ENCODE measurements at places on chromosomes 1 and 21. TPM values are rescaled to one million over a fixed set of nuclear protein-coding genes. Genes with fewer than 3 reads are reported as not detected.

GRCh38 chr1:86706018-86706635 lies 1.8 kb downstream of the SH3GLB1 start:
- no peak for DNase-seq

DNA sequence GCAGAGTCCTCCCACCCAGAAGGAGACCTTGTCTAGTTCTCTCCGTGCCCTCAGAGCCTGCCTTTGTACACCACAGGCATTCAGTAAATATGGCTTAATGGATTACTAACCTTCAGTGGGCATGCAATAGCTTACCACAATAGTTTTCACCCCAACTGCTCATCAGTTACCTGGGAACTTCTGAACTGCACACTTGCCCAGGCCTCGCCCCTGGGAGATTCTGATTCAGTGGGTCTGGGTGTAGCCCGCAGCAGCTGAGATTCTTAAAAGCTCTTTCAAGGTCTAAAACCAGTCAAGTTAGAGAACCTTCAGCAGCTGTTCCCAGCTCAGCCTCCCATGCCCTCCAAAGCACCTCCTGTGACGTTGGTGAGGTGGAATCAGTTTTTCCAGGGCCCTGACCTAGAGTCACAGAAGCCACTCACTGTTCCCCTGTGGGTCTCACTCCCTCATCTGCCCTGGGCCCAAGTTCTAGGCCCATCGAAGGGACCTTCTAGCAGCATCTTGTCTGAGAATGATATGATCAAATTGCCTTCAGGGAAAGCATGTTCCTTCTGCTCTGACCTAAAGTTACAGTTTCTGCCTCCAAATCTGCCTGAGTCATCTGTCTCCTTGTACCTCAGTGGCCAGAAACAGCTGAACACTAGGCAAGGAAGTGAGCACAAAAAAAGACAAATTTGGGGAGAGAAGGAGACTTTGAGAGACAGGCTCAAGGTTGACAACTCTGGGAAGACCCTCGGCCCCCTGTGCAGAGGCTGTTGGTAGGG lies 10.8 kb downstream of the ASAP3 start:
- DNase-seq = no peak

DNA sequence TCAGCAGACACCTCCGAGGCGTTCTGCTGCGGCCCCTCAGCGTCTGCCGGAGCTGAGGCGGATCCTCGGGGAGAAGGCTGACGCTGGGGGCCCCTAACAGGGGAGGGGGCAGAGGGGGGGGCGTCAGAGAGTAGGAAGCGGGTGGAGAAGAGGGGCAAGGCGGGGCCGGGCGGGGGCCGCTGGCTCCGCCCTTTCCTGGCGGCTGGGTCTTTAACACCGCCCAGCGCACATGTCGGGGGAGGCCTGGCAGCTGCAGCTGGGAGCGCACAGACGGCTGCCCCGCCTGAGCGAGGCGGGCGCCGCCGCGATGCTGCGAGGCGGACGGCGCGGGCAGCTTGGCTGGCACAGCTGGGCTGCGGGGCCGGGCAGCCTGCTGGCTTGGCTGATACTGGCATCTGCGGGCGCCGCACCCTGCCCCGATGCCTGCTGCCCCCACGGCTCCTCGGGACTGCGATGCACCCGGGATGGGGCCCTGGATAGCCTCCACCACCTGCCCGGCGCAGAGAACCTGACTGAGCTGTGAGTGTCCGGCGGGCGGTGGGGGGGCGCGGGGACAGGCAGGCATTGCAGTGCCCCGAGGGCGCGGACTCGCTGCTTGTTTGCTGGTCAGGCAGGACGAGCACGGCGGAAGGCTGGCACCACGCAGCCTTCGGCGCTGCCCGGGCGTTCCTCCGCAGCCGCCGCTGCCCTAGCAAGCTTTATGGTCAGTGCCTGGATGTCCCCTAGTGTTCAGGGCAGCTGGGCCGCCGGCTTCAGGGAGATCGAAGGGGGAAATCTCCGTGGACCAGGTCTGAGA lies at the start of gene NTRK1:
Gene NTRK1, plus strand, starts transcription at position 238 of the 796 bp plus-strand sequence. Its CDS starts 70 bp downstream, at position 308.
- DNase-seq = peak; percentile 30

Gene S100A5
- total RNA-seq = 2.4 TPM

GRCh38 chr1:51385776-51386175 lies 55.4 kb upstream of the TTC39A start:
- no peak for DNase-seq

Gene KIF14
- 17.3 TPM for total RNA-seq

GRCh38 chr1:4422504-4423289 lies 231.7 kb upstream of the AJAP1 start:
- no peak for DNase-seq

- no peak for DNase-seq
Observed at GRCh38 chr21:38574895-38575575, 76.8 kb upstream of the ERG start.

Gene SERTAD4
- total RNA-seq = 11.8 TPM

Gene TMPRSS2
- not detected for total RNA-seq

DNA sequence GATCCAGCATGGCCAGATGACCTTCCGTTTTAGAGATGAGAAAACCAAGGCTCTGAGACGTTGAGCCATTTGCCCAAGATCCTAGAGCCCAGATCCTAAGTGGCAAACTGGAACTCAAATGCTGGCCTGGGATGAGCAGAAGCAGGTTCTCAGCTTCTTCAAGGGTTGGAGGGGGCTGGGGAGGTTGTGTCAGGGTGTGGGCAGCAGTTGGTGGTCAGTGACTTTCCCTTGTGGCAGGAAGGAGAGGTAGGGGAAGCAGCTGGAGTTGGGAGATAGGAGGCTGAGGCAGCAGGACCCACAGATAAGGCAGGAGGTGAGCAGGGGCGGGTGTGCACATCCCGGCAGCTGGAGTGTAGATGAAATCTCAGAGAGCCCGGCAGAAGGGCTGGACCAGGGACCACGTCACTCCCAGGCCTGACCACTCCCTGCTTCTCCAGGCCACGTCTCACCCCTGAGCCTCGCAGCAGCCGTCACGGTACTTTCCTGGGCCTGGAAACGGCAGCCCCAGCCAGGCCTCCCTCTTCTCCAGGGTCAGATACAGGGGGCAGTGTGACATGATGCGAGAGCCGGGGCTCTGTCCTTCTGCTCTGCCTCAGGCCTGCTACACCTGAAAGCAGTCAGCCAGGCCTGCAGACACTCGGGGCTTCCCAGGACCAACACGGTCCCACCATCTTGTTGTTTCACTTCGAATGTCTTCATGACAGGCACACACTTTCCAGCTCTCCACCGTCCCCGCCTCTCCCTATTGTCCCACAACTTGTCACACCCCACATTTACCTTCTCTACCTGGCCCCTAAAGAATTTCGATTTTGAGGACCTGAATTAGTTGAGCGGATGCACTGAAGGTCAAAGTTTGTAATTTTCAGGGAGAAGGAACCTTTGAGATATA lies 11.5 kb upstream of the LAPTM5 start:
- DNase-seq = no peak

DNA sequence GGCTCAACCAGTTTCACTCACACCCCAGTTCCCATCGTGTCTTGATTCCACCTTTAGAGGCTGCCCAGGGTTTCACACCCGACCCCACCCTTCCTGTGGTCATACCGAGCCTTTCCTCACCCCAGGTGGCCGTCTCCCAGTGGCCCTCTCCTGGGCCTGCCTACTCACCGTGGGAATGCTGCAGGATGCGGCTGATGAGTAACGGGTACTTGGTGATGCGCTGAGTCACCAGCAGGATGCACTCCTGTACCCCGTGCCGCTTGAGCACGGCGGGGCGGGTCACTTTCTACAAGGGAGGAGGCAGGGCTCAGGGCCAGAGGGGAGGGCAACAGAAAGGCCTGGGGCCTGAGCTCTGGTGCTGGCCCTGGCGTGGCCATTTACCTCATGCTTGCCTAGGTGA lies 16.4 kb downstream of the ARHGEF2 start:
- peak; percentile 99 for DNase-seq

Gene FYB2
- not detected for total RNA-seq

DNA sequence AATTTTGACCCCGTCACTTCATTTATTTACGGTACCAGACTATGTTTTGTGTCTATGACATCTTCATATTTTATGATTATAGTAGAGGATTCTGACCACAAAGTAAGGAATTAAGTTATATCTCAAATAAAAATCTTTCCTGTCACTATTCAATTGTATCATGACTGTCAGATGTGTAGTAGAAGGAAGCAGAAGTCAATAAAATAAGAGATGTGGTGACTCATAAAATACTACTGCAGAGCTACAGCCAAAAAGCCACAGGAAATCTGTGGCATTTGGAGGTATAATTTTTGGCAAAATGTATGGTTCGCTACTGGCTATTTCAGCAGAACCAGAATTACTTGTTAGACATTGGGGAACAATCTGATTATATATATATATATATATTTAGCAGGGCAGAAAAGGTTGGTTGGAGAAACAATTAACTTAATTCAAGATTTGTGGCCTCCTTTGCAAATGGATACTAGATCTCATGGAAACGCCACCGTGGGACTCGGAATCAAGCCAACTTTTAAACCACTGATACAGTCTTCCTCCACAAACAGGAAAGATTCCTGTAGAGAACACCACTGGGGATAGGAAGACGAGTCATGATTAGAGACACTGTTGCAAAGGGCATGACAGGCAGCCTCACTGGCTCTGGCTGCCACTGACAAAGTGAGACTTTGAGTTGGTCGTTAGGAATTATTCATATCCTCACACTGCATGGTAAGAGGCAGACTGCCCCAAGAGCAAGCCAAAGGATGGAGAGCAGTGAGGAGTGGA lies 5.1 kb downstream of the FCRL2 start:
- peak; percentile 74 for DNase-seq

DNA sequence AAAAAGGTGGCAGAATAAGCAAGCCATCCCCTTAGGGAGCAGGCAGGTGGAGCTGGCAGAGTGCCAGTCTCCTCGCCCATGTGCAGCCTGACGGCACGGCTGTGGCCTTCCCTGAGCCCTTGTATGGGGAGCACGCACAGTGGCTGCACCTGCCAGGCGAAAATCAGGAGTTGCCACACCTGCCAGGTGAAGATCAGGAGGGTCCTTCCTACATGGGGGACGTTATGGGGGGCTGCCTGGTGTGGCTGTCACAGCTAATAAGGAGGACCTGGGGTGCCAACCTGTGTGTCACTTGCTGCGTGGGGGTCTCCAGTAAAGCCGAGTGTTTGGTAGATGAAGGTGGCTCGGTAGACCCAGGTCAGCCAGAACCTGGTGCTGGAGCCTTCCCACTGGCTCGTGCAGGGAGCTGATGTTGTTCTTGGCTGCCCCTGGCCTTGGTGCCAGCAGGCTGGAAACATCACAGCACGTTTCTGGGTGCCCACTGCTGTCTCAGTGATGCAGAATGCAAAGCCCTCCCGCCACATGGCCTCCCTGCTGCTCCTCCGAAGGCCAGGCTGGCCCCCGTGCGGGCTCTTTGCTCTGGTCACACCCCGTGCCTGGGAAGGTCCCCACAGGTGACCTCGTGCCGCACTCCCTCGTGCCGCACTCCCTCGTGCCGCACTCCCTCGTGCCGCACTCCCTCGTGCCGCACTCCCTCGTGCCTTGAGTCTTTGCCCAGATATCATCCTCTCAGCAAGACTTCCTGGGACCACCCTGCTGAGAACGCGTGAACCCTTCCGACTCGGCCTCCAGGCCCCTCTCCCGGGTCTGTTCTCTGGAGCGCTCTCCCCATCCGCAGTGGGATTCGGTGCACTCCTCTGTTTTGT lies 55.4 kb downstream of the SLC37A1 start:
- no peak for DNase-seq

Gene RAP1GAP
- total RNA-seq = 0.19 TPM

GRCh38 chr1:53292690-53293089 lies 35.2 kb downstream of the LRP8 start:
- DNase-seq = no peak

GRCh38 chr1:57966751-57967406 lies 543.0 kb upstream of the DAB1 start:
- DNase-seq = peak; percentile 6

DNA sequence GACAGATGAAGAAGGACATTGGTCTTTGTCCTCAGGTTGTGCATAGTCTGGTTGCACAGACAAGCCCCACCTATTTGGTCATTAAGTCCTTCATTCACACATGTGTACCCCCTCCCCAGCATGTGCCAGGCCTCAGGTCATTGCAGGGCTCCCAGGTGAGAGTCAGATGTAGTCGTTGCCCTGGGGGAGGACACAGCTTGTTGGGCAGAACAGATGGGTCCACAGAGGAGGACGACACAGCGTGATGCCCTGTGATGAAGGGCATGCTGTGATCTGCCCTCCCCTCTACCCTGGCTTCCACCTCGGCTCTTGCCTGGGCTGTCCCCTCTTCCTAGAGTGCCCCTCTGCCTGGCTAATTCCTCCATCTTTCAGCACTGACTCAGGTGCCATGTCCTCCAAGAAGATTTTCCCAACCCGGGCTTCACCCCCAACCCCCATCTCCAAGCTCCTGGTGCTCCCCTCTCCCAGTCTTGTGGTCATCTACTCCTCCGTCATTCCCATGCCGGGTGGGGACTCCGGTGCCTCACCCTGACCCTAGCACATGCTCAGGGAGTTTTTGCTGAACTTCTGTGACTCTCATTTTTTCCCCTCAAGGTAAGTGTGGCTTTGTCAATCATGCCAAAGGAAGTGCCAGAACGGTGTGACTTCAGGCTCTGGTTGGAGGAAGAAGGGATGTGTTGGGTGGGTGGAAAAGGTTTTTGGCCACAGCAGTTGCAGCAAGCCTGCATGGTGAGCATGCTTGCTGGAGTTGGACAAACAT lies 220.5 kb downstream of the FOXD2 start:
- no peak for DNase-seq

GRCh38 chr1:6141592-6141991 lies 38.5 kb downstream of the CHD5 start:
- no peak for DNase-seq

Gene TSPEAR
- not detected for total RNA-seq

- no peak for DNase-seq
Observed at GRCh38 chr1:92459871-92460320, 26.8 kb downstream of the GFI1 start.

DNA sequence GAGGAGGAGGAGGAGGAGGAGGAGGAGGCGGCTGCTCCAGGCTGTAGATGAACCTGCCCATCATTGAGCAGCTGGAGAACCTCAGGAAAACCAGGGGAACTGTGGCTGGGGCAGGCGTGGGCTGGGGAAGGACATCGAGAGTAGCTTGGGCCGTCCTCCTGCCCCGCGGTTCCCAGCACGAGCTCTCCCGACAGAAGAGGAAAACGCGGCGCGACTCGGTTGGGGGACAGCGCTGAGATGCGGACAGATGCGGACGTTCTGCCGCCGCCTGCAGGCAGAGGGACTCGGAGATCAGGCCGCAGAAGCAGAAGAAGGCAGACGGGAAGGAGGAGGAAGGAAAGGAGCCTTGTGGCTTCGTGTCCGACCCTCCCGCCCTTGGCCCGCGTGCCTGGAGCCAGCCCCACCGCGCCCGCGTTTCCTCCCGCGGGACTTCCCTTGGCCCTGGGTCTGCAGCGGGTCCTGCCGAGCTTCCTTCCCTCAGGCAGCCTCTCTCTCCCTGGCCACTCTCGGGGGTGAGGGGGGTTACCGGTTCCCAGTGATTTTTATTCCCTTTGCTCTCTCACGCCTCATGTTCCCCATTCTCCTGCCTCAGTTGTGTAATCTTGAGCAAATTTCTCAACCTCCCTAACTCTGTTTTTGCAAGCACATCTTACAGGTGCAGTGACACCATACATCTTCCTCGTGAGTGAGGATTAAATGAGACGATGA lies 1.7 kb upstream of the TNFRSF9 start:
- no peak for DNase-seq

DNA sequence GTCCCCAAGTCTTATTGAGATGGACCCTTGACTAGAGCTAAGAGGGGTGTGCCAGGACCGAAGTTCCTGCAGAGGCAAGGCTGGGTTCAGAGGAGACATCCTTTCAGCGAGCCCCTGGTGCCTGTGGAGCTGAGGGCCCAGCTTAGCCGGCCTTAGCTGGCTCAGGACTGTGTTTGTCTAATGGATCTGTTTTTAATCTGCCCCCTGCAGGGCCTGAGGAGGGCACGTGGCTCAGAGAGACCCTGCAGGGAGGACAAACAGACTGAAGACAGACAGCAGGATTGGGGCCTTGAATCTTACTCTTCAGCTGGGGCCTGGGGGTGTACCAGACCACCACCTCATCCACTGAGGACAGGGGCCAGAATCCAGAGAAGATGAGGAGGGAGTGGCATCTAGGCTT lies 1.6 kb downstream of the CRABP2 start:
- DNase-seq = no peak

Gene S100A8
- not detected for total RNA-seq
